ENCODE measurements at places on chromosomes 4 and X.

- no peak for DNase-seq
Observed at GRCh38 chrX:136616987-136617685, 30.8 kb upstream of the CD40LG start.

DNA sequence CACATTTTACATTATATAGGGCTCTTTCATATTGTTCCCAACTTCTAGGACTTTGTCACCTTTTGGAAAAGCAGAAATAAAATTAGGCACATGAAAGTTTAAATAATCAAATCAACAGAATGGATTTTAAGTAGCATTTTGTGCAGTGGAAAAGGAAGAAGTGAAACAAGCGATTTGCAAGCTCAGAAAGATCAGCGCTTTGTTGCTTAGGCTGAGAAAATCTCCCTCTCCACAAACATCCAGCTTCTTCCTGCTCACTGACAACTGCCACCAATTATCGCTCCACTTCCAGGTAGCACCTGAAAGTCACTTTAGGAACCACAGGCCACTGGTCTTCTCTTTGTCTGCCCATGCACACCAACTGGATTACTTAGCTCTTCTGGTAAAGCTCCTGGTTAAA is 2.0 kb upstream of the PDK3 start:
- no peak for DNase-seq

DNA sequence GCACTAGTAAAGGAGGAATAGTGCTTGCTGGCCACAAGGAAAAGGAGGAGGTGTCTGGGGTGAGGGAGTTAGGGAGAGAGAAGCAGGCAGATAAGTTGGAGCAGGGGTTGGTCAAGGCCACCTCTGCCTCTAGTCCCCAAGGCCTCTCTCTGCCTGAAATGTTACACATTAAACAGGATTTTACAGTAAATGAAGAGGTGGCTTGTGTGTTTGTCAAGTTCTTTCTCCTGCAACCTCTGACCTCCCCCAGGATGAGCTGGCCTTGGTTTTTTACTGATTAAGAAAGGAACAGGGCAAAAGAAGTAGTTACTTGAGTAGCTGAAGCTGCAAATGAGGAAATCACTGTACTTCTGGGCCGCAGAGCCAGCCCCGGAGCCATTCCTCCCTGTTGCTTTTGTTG is 2.0 kb downstream of the GJB1 start:
- DNase-seq: no peak

- no peak for DNase-seq
Observed at GRCh38 chr4:187433141-187433540, 562.4 kb upstream of the ZFP42 start.

GRCh38 chr4:11354531-11354930 is 74.2 kb downstream of the HS3ST1 start:
- no peak for DNase-seq

DNA sequence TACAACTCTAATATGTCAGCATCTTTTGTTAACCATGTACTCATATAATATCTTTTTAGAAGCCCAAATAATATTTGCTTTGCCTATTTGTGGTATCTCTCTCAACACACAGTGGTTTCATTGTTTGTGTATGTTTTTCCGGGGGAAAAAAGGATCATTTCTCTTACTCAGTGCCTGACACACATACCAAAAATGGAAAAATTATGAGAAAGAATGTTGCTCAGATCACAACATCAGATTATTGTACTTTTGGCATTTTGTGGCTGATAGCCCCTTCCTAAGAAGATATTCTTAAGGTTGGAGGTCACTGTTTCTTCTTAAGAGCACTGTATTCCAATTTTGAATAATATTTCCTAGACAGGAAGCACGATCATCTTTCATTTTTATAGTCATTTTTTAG is 93.6 kb downstream of the PDLIM5 start:
- no peak for DNase-seq

- DNase-seq: no peak
Observed at GRCh38 chr4:158208963-158209640, 1.2 kb upstream of the TMEM144 start.

DNA sequence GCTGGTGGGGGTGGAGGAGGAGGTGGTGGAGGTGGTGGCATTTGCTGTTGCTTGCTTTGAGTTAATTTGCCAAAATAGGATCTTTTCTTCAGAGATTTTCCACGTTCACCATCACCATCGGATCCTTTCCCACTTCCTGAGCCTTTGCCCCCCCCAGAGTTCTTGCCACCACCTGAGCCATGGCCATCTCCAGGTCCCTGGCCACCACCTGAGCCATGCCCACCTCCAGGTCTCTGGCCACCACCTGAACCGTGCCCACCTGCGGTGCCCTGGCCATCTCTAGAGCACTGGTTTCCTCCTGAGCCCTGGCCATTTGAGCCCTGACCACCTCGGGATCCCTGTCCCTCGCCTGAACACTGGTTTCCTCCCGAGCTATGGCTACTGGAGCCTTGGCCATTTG is 1.9 kb downstream of the IRS4 start:
- no peak for DNase-seq

DNA sequence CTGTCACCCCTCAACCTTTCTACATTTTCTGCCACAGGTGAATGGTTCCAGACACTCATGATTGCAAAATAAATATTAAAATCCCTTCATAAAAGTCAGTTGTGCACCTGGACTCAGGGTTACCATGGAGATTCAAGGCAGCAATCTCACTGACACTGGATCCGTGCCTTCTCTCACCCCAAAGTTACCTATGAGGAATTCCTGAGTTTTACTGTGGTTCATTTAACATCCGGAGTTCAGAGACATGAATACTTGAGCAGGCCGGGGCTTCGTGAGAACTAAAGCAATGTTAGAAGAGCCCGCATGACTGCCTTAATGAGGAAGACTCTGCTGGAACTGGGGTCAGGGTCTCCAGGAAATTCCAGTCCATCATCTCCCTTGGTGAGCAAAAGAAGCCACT is 12.5 kb upstream of the CLNK start:
- DNase-seq: no peak

- DNase-seq: no peak
Observed at GRCh38 chrX:19024366-19024765, 40.5 kb upstream of the PHKA2 start.

DNA sequence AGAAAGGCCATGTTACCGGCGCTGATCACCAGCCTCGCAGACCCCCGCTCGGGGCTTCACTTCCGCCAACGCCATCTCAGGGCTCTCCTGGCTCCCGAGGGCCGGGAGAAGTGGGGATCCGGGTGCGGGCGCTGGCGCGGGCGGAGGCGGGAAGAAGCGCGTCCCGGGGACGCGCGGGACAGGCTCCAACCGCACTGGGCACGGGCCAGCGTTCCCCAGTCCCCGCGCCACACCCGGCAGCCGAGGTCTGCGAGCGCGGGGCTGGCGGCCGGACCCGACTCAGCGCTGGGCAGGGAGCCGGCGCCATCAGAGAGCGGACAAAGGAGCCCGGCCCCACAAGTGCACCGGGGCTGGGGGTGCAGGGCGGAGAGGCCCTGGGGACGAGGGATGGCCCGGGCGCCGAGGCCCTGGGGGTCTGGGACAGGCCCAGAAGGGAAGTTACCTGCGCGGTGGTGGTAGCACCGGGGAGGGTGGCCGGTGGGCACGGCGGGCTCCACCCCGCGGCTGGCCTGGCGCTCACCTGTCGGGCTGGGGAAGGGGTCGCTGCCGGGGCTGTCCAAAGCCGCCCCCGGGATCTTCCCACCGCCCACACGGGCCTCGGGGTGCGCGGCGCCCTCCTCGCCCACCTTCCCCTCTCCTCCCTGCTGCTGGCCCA is 449 bp downstream of the CTPS2 start:
- DNase-seq: no peak

DNA sequence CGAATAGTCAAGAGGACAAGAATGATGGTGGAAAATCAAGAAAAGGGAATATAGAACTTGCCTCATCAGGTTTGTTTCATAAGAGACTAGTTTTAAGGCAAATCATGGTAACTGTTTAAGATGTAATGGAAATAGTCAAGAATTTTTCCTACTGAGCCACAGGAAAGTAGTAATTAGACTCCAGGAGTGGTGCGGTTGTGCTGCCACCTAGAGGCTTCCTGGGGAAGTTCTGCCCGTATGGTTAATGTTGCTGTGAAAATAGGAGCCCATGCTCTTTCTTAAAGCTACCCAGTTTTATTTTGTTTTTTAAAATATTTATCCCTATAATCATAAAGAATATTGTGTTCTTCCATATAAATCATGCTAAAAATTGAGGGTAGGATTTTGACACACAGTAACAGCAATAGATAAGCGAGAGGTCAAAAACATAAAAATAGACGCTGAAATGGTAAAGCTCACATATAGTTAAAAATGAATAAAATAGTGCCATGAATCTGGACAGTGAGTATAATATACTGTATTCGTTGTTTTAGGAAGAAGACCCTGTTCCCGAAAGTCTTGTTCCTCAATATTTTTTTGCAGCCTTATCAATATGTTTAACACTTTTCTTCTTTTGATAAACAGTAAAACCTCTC is 87.0 kb downstream of the PHOX2B start:
- DNase-seq: peak; percentile 41

GRCh38 chrX:55213381-55213780 is 6.8 kb upstream of the PAGE5 start:
- DNase-seq: no peak

DNA sequence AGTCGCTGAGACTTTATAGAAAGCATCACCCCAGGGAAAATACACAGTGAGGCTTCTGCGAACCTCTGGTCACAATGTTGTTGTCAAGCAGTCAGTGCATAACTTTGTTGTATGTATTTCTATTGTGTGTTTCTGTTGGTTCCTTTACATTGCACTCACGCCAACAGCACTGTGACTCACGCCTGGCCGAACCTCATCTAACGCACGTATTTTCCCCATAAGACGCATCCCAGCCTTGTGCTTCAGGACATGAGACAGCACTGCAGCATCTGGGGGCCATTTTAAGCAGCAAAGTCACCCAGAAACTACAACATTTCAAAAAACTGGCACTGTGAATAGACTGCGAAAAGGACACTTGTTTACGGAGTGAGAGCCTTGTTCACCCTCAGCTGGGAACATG is 30.6 kb downstream of the TBL1X start:
- DNase-seq: no peak

GRCh38 chr4:179344861-179345260 is 1902.6 kb upstream of the AGA start:
- DNase-seq: no peak

DNA sequence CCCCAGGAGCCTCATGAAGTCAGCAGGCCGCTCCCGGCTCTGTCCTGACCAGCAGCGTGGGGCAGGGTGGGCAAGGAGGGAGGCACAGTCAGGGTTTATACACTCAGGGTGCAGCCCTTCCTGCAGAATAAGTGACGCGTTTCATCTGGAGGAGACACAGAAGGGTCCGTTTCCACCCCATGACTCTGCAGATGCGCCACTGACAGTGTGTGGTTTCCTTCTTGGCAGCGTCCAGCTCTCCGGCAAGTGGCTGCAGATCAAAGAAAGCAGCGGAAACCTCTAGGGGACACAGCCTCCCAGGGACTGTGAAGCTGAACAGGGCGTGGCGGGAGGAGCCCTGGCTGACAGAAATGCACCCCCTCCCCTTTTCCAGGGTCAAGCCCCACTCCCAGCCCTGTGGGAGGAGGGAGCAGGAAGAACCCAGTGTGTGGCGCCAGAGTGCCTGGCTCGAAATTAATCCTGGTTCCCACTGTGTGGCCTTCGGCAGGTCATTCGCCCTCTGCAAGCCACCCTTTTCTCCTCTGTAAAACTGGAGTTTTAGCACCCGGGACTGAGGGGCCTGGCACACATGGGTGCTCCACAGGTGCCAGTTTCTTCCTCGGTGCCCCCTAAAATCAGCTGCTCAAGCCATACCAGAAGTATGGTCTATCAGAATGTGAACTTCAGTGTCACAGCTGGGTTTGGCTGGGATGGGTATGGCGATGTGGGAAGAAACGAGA is 17.3 kb upstream of the TBC1D14 start:
- no peak for DNase-seq

DNA sequence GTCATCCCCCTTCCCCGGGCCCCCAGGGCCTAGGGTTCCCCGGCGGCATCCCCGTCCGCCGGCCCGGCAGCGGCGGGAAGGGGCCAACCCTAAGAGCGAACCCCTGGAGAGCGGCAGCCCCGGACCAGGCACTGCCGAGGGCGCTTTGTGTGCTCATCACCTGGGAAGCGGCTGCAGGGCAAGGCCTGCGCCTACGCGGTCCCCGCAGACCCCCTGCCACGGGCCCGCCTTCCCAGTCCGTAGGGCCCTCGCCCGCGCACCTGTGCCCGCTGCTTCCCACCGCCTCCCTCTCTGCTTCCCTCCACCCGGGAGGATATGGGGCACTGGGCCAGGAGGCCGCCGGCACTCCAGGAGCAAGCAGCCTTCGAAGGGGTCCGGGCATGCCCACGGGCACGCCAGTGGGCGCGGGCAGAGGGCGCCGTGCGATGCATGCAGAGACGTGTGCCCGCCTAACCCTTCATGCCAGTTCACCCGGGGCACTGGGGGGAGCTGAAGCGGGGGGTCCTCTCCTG is 2.6 kb downstream of the FLNA start:
- no peak for DNase-seq

- no peak for DNase-seq
Observed at GRCh38 chrX:104988038-104988437, 232.5 kb downstream of the TEX13A start.

GRCh38 chr4:108314900-108315589 is 146.3 kb upstream of the LEF1 start:
- no peak for DNase-seq

DNA sequence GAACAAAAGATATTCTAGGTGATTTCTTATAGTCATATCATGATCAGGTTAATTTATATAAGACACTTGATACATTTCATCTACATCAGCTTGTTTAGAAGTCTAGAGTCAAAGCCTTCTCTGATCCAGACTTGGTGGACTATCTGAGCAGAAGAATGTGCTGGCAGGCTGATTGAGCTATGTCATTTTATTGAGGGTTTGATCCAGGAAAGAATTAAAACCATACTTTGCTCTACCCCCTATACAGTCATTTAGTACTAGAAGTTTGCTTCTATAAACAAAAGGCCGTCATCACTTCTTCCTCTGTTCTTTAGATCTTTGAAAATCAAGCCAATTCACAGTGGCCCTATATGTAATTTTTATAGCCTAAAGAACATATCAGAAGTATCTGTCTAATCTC is 173.1 kb upstream of the PITX2 start:
- no peak for DNase-seq

DNA sequence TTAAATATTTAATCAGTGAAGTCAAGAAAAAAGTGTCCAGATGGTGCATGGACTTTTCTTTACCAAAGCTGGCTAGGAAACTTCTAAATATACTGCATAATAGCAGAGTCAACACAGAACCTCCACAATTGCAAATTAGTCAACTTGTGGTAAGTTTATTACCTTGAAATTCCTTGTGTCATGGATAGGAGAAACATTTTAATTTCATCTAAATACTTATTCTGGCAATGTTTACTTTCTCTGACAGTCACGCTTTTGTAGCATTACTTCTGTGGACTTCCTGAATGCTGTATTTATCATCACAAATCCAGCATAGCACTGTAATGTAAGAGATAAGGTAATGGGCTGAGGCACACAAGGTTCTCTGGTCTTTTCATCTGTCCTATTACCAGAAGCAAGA is 2266.1 kb downstream of the PCDH7 start:
- DNase-seq: no peak

GRCh38 chrX:107978707-107979307 is 3.4 kb downstream of the TEX13B start:
- DNase-seq: no peak

GRCh38 chr4:907691-908425 is 24.3 kb downstream of the GAK start:
- no peak for DNase-seq
